NCI-H1694 treated with DMSO at 0.1 percent for 48 hours (cell line): ENCODE measurements at places on chromosomes 6 and 20.

- no peak for DNase-seq
Measured at GRCh38 chr6:47144306-47144705, 102.2 kb upstream of the ADGRF1 start.

GRCh38 chr6:44245912-44246662 is 814 bp upstream of the HSP90AB1 start:
- peak; percentile 26 for DNase-seq

DNA sequence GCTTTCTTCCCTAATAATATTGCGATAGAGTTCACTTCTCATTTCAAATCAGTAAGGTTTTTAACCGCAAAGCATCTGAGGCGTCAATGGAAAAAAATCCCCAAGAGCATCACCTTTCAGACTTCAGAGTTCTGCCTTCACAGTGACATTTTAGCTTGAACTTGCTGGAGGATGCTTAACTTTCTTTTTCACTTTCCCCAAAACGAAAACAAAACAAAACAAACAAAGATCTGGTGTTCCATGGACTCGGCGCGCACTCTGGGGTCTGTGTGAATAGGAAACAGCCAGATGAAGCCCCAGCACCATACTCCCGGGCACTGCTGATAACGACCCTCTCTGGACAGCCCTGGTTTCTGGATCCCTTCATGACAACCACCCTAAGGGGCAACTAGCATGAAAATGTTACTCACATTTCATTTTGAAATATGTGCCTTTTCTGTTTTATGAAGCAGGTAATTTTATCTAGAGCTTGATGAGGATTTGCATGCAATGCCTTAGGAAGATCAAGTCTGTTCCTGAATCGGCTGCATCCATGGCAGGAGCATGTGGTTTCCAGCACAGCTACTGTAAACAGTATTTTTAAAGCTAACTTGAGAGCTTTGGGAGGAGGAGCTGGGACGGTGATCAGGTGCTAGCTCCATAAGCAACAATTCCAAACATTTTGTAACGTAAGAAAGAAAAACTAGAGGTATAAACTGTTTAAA is 44.5 kb downstream of the RAMACL start:
- no peak for DNase-seq

DNA sequence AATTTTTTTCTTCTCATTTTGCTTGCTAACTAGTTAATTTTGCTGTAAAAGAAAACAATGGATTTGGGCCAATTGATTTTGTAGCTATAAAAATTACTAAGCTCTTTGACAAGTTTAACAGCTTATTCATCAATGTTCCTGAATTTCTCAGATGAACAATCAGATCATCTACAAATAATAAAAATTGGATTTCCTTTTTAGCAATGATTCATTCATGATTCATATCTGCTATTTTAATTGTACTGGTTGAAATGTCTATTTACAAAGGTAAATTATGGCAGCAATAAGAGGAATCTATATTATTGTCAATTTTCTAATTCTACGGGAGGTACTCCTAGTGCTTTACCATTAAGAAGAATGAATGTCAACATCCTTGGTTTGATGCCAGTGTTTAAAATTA is 178.8 kb upstream of the BTBD3 start:
- DNase-seq = no peak

DNA sequence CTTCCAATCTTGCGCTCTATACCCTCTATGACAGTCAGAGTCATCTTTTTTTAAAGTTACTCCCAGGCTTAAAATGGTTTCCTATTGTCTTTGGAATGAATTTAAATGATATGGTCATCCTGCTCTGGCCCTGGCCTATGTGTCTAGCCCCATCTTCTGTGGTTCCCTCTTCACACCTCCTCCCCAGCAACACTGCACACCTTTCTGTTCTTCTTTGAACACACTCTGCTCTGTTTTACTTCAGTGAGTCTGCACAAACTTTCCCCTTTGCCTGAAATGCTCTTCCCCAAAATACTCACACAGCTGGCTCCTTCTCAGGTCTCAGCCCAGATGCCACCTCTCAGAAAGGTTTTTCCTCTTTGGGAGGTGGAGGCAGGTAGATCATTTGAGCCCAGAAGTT is 132.7 kb downstream of the FYN start:
- DNase-seq = no peak
